ENCODE measurements at places on chromosomes 5 and 9.

- DNase-seq, result no peak
These were observed 142.1 kb upstream of the DHFR start for GRCh38 chr5:80796846-80797245.

GRCh38 chr5:147972076-147972840 is 65.9 kb upstream of the C5orf46 start:
- no peak for DNase-seq

DNA sequence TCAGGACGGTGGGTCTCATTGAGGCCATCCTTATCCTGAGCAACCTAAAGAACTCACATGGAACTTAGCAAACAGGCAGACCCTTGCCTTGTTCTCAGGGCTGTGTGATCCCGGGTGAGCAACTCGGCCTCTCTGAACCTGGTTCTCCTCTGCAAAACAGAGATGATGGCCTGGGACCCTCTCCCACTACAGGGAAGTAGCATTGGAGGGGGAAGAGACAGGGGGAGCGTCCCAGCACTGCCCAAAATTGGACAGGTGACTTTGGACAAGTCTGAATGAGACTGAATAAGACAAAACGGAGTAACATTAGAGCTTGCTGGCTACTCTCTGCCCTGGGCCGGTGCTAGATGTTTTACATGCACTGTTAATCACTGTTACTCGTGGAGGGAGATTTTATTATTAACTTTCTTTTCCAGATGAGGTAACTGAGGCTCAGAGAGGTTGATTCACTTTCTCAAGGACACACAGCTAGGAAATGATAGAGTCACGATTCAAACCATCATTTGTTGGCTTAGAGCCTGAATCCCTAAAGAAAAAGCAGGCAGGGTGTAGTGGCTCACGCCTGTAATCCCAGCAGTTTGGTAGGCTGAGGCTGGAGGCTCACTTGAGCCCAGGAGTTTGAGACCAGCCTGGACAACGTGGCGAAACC is 136.4 kb downstream of the C9orf50 start:
- no peak for DNase-seq

- no peak for DNase-seq
These were observed 53.4 kb downstream of the PFDN1 start for GRCh38 chr5:140249536-140249935.

GRCh38 chr5:151461312-151461711 is 13.9 kb downstream of the SLC36A1 start:
- peak; percentile 44 for DNase-seq
